ENCODE measurements at places on chromosomes 7 and 10. TPM values are rescaled to one million over a fixed set of nuclear protein-coding genes. Genes with fewer than 3 reads are reported as not detected.

CLCN1 gene
- total RNA-seq: under 0.01 TPM

DNA sequence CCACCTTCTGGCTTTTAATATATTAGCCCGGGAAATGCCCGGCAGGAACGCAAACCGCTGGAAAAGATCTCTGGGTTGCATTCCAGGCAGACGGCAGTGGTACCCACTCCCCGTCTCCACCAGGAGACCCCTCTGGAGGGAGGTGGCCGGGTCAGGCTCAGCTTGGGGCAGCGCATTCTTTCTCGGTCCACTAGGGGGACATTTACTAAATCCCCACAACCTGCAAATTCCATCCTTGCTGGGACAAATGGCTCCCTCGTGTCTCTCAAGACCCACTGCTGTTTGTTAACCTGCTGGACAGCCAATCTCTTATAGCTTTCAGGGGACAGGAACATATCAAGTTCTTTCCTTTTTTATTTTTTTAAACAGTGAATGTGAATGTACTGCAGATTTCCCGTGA, 45.8 kb upstream of the CARD11 start:
- no peaks in the 10 kb centered on the region for H3K36me3 ChIP-seq
- no peaks in the 10 kb centered on the region for H3K27me3 ChIP-seq
- no peaks in the 10 kb centered on the region for H3K4me1 ChIP-seq
- DNase-seq: peak; percentile 12

DNA sequence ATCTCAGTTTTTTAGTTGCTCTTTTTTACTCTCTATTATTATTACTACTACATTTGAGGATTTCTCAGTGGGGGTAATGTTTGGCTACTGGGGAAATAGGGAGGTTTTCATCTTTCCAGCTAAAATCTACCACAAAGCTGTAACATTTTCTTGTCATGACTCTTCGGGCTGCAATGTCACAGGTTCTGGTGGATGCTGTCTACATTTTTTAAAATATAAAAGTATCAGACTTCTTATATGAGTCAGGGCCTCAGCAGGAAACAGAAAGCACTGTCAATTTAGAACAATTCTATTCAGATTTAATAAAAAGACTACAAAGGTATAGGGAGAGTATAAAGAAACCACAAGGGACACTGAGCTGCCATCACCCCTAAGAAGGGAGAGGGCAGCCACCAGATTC, 61.6 kb downstream of the DNAJC12 start:
- DNase-seq: no peak
- no peak overlapping the region for H3K27ac ChIP-seq
- no peak overlapping the region for H3K4me3 ChIP-seq
- H3K27me3 ChIP-seq: no peaks in the 10 kb centered on the region
- H3K36me3 ChIP-seq: no peaks in the 10 kb centered on the region

DNA sequence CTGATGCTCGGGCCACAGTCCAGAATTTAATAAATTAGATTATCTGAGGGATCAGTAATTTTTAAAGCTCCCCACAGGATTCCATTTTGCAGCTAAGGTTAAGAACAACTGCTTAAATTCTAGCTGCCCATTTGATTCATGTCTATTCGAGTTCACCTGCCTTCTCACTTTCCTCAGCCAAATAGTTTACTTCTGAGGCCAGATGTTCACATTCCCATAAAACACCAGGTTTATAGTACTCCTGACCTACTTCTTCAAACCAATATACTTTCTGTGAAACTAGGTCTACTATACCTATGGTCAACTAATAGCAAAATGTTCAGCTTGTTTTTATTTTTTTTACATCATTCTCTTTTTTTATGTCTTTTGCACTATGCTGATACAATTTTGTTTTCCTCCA, 86.3 kb downstream of the GPR158 start:
- no peak overlapping the region for H3K4me3 ChIP-seq
- no peak overlapping the region for H3K27ac ChIP-seq
- H3K4me1 ChIP-seq: no peaks in the 10 kb centered on the region
- no peak for DNase-seq
- no peaks in the 10 kb centered on the region for H3K36me3 ChIP-seq

DLD gene
- total RNA-seq: 44.2 TPM

IDI2 gene
- not detected for total RNA-seq

DNA sequence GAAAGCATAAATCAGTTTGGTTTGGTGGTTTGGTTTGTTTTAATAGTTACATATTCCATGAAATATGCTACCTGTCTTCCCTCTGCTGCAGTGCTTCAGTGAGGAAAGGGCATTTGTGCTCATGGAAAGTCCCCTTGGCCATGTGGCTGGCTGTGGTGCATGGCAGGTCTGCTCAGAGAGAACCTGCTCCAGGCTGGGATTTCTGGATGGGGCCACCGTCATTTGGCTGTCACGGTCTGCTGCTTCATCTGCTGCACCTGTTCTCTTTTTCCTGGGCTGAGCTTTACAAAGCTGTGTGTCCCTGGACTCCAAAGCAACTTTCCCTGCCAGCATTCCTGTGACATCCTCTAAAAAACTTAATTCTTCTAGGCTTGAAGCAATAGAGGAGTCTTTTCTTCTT, 8.9 kb downstream of the CDK14 start:
- no peaks in the 10 kb centered on the region for H3K27me3 ChIP-seq
- no peak overlapping the region for H3K4me3 ChIP-seq
- no peak overlapping the region for H3K27ac ChIP-seq
- no peaks in the 10 kb centered on the region for H3K4me1 ChIP-seq
- no peak for DNase-seq
- no peaks in the 10 kb centered on the region for H3K36me3 ChIP-seq

DNA sequence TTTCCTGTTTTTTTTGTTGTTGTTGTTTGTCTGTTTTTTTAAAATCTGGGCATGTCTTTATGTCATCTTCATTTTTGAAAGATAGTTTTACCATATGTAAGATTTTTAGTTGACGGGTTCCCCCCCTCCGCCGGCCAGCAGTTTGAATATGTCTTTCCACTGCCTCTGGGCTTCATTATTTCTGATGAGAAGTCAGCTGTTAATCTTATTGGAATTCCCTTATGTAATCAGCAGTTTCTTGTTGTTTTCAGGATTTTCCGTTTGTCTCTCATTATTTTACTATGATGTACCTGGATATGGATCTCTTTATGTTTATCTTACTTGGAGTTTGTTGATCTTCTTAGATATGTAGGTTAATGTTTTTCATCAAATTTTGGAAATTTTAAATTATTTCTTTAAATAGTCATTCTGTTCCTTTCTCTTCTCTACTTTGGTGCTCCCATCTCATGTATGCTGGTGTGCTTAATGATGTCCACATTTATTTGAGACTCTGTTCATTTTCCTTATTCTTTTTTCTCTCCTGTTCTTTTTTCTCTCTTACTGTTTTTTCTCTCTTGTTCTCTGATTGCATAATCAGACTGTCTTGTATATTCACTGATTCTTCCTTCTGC, 9.7 kb downstream of the EXOC6 start:
- H3K4me3 ChIP-seq: no peak overlapping the region
- H3K36me3 ChIP-seq: no peaks in the 10 kb centered on the region
- no peaks in the 10 kb centered on the region for H3K27me3 ChIP-seq
- DNase-seq: no peak
- no peaks in the 10 kb centered on the region for H3K4me1 ChIP-seq

DNA sequence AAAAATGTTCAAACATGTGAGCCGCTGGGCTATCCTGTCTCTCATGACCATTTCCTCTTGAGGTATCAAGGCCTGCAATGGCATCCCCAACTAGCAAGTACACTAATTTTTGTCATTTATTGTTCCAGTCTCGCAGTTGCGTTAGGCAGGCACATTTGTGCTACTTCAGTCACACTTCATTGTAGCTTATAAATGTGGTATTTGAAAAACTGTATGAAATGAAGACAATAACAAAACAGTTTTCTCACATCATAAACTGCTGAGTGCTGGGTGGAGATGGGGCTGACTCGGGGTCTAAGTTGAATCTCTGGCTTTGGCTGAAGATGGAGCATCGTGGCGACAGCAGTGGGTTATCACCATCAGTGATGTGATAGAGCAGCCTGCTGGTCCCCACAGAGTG, 92.7 kb downstream of the FAM13C start:
- no peaks in the 10 kb centered on the region for H3K36me3 ChIP-seq
- no peak for DNase-seq
- H3K27me3 ChIP-seq: no peaks in the 10 kb centered on the region
- no peak overlapping the region for H3K27ac ChIP-seq
- no peaks in the 10 kb centered on the region for H3K4me1 ChIP-seq
- H3K4me3 ChIP-seq: no peak overlapping the region

GRCh38 chr10:91032611-91033206, 111.8 kb upstream of the ANKRD1 start:
- H3K36me3 ChIP-seq: no peaks in the 10 kb centered on the region
- H3K4me3 ChIP-seq: no peak overlapping the region
- H3K27me3 ChIP-seq: no peaks in the 10 kb centered on the region
- no peaks in the 10 kb centered on the region for H3K4me1 ChIP-seq

DNA sequence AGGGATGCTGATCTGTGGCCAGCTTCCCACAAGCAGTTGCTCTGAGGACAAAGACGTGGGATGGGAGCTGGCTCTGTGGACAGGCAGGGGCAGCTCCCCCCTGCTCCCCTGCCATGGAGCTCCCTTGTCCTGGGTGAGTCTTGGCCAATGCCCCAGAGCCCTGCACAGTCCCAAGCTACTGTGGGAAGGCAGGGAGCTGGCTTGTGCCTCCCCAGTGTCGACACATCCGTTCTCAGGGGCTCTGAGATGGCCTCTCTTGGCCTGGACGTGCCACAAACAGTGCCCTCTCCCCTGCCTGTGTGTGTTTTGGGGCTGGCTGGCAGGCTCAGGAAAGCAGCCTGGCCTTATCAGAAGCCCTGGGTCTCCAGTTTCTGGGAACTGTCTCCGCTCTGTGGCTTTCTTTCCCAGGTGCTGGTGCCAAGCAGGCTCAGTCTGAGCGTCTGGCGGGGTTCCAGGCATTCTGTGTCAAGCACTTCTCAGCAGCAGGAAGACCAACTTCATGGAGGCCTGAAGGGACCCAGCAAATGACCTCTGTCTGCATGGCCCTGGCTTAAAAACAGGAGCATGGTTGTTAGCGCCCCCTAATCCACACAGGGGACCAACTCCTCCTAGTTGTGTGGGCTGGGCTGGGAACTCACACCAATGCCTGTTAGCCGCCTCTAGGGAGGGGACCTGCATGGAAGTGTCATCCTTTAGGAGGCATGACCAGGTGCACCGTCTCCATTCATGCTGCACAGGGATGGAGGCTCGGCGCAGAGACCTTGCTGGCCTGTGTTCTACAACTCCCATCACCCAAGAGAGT, 375.2 kb downstream of the RPS24 start:
- H3K36me3 ChIP-seq: no peaks in the 10 kb centered on the region
- no peak overlapping the region for H3K4me3 ChIP-seq
- no peak overlapping the region for H3K27ac ChIP-seq
- peak; percentile 21 for DNase-seq

GRCh38 chr7:152588350-152588749, 87.6 kb downstream of the XRCC2 start:
- H3K36me3 ChIP-seq: no peaks in the 10 kb centered on the region
- H3K4me3 ChIP-seq: no peak overlapping the region
- peak; percentile 49 for DNase-seq
- H3K27ac ChIP-seq: no peak overlapping the region
- no peaks in the 10 kb centered on the region for H3K4me1 ChIP-seq

DNA sequence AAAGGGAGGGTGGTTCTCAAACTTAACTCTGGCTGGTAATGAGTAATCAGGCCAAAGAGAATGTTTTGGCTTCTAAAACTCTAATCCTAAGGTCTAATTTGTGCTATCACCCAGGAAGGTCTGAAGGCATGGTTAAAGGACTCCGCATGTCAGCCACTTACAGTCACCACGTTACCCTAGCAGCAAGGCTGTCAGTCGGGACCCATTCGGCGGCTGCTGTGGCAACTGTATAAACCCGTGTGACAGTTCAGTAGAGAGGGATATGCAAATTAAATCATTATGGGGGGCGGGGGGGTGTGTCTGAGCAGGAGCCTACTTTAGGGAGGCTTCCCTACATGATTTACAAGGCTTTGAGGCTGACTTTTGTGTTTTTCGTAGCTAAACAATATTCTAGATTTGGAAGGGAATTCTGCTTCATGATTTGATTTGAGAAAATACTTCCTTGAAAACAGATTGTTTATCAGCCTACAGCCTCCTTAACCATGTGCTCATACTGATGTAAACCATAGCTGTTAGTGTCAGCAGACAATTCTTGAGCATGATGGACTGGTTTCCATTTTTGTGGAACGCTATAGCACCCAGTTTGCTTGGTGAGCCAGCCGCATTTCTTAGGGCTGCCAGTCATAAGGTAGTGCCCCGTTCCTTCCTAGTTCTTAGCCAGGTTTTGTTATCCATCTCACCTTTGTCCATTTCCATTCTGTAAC, 284.4 kb downstream of the USP6NL start:
- DNase-seq: no peak
- H3K27me3 ChIP-seq: no peaks in the 10 kb centered on the region
- H3K27ac ChIP-seq: no peak overlapping the region
- H3K36me3 ChIP-seq: no peaks in the 10 kb centered on the region
- H3K4me1 ChIP-seq: peaks cover 3% of the 10 kb centered on the region
- H3K4me3 ChIP-seq: no peak overlapping the region

GRCh38 chr7:106862317-106863089, 2.6 kb upstream of the PIK3CG start:
- no peaks in the 10 kb centered on the region for H3K4me1 ChIP-seq
- H3K36me3 ChIP-seq: no peaks in the 10 kb centered on the region
- no peak overlapping the region for H3K27ac ChIP-seq
- H3K4me3 ChIP-seq: no peak overlapping the region
- DNase-seq: peak; percentile 25

GRCh38 chr10:131726076-131726880, 174.5 kb upstream of the PPP2R2D start:
- DNase-seq: no peak
- no peak overlapping the region for H3K27ac ChIP-seq
- H3K4me1 ChIP-seq: no peaks in the 10 kb centered on the region
- H3K27me3 ChIP-seq: no peaks in the 10 kb centered on the region
- H3K4me3 ChIP-seq: no peak overlapping the region
- H3K36me3 ChIP-seq: no peaks in the 10 kb centered on the region

- no peak overlapping the region for H3K27ac ChIP-seq
- H3K36me3 ChIP-seq: no peaks in the 10 kb centered on the region
- H3K4me1 ChIP-seq: peaks cover 3% of the 10 kb centered on the region
- no peaks in the 10 kb centered on the region for H3K27me3 ChIP-seq
Measured at GRCh38 chr10:38007551-38007950, 2.9 kb upstream of the ZNF33A start.
